ENCODE measurements at places on chromosomes 3 and 15. TPM values are rescaled to one million over a fixed set of nuclear protein-coding genes. Genes with fewer than 3 reads are reported as not detected.

SLC30A4 gene
- 9.2 TPM for total RNA-seq

POLR2H gene
- 53.2 TPM for total RNA-seq

C3orf20 gene
- total RNA-seq, result not detected

CRYGS gene
- 5.0 TPM for total RNA-seq

NSUN3 gene
- total RNA-seq, result 13.8 TPM

GOLGA8J gene
- not detected for total RNA-seq

TLR9 gene
- total RNA-seq, result not detected

RLBP1 gene
- 0.27 TPM for total RNA-seq

C2CD4A gene
- total RNA-seq, result not detected

AKAP13 gene
- 142 TPM for total RNA-seq

HDC gene
- total RNA-seq, result 1.4 TPM

KLHL6 gene
- total RNA-seq, result 2.0 TPM

Data from sigmoid colon (tissue), 7 donors.